Activated T-cell treated with anti-CD3 and anti-CD28 coated beads, Interleukin-2, amount 50 U/mL, for 48 hours (primary cell): ENCODE measurements at places on chromosomes 13 and 19.

DNA sequence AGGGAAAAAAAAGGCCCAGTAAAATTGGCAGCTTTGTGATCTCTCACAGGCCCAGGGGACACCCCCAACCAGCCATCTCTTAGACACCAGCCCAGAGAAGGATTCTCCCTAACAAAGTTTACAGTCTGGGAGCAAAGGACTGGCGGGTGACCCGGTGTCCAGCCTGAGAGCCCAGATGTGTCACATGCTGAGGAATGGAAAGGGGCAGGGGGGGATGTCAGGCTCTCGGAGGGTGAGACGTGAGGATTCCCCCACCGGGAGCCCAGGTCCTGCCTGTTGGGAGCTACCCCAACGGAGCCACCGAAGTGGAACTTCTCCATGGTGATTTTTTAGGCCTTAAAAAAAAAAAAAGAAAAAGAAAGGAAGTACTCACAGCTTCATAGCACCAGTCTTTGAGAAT, 4.8 kb upstream of the CTXN1 start:
- DNase-seq = no peak

DNA sequence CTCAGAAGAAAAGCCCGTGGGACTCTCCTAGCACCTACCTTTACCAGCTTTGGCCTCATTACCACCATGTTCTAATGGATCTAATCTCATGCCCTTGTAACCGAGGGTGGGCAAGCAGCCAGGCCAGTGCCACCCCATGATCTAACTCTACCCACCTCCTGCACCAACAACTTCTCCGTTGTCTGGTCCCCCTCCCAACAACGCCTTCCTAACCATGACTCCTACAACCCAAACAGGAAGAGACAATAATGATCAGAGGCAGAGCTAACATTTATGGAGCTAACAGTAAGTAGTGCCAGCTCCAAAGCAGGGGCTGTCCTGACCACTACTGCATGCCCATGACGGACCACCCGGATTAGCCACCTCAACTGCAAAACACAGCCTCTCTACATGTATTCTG, 3.5 kb downstream of the USP12 start:
- no peak for DNase-seq

DNA sequence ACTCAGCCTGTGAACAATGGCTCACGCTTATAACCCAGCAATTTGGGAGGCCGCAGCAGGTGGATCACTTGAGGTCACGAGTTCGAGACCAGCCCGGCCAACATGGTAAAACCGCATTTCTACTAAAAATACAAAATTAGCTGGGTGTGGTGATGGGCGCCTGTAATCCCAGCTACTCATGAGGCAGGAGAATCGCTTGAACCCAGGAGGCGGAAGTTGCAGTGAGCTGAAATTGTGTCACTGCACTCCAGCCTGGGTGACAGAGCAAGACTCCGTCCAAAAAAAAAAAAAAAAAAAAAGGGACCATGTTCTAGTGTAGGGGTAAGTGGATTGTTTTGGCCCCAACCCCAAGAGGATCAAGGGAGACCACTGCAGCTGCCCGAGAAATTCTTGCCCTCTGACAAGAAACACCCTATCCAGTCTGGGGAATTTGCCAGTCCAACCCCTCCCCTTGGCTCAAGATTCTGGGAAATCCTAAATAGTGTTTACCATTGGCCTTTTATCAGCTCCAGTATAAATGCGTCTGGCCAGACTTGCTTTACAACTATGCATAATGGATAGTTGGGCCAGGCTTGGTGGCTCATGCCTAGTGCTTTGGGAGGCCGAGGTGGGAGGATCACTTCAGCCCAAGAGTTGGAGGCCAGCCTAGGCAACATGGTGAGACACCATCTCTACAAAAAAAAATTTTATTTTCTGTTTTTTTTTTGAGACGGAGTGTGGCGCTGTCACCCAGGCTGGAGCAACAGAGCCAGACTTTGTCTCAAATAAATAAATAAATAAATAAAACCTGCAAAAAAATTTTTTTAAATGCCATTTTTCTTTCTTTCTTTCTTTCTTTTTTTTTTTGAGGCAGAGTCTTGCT, 5.1 kb upstream of the DHDH start:
- DNase-seq = no peak

DNA sequence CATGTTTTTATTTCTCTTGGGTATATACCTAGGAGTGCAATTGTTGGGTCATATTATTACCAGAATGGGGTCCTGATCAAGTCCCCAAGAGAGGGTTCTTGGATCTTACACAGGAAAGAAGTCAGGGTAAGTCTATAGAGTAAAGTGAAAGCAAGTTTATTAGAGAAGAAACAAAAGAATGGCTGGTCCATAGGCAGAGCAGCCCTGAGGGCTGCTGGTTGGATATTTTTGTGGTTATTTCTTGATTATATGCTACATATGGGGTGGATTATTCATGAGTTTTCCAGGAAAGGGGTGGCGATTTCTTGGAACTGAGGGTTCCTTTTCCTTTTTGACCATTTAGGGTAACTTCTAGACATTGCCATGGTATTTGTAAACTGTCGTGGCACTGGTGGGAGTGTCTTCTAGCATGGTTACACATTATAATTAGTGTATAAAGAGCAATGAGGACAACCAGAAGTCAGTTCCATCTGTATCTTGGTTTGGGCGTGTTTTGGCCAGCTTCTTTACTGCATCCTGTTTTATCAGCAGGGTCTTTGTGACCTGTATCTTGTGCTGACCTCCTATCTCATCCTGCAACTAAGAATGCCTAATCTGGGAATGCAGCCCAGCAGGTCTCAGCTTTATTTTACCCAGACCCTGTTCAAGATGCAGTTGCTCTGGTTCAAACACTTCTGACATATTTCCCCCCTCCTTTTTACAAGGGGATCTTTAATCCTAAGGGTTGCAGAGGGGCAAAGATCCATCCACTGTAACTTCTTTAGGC, 41.1 kb downstream of the CEACAM1 start:
- no peak for DNase-seq

GRCh38 chr19:30449078-30449590, 77.0 kb downstream of the ZNF536 start:
- DNase-seq = no peak

DNA sequence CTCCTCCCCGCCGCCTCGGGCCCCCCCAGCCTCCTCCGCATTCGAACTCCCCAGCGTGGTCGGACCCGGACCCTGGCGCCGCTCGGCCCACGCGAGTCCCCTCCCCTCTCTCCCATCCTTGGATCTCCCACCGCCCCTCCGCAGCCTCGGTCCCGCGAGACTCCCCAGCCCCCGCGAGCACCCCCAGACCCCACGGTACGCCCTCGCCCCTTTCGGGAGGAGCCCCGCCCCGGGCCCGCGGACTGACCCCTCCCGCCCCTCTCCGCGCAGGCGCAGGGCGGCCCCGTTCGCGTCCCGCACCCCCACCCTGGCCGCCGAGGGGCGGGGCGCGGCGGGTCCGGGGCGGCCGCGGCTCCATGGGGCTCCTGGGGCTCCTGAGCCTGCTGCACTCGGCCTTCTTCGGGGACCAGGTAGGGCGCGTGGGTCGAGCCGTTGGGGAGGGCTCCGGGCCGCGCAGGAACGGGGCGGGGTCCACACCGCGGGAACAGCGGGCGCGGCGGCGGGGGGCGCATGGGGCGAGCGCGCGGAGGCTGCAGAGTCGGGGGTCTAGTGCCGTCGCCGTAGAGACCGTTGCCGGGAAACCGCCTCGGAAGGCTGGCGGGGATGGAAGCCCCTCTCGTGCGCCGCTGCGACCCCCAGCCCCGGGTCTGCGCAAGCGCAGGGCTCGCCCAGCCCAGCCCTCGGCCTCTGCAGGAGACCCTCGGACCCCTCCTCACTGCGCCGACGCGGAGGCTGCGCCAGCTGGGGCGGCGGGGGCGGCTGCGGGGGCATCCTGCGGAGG, 3.8 kb upstream of the APC2 start:
- no peak for DNase-seq

GRCh38 chr19:43229315-43229714, 23.9 kb upstream of the PSG4 start:
- no peak for DNase-seq

GRCh38 chr13:103130146-103130545, 63.9 kb upstream of the SLC10A2 start:
- no peak for DNase-seq

DNA sequence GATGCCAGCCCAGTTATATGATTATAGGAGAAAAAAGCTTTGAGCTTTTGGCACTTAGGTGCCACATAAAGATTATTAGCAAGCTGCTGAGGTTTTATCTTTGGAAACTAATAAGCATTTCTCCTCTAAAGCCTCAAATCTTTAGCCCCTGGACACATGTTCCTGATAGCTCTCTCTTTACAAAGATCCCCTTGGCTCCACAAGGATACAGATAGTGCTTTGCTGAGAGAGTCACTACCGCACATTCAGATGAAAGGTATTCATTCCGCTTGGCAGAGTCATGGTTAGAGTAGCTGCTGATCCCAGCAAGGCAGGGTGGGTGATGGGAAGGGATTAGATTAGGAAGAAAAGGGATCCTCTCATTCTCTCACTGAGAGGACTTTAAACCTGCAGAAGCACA, 28.2 kb upstream of the PSG7 start:
- DNase-seq = no peak

- DNase-seq = no peak
Observed at GRCh38 chr19:37217480-37217774, 587 bp upstream of the ZNF383 start.

GRCh38 chr13:100301418-100301817, 212.5 kb downstream of the PCCA start:
- no peak for DNase-seq

DNA sequence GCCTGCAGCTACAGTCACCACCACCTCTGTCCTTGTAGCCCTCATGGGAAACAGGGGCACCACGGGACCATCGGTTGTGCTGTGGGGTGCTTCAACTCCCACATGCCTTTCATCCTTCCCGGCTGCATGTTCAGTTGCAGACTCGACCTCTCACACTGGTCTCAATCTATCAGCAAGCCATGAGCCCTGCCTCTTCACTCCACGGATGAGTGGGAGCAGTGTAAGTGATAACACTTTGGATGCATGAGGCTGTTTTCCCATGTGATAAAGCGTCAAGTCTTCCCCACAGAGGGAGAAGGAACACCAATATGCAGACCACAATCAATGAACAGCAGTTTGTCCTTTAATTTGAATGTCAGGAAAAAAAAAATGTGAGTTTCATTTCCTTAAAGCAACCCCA, 12.2 kb downstream of the SERP2 start:
- no peak for DNase-seq

DNA sequence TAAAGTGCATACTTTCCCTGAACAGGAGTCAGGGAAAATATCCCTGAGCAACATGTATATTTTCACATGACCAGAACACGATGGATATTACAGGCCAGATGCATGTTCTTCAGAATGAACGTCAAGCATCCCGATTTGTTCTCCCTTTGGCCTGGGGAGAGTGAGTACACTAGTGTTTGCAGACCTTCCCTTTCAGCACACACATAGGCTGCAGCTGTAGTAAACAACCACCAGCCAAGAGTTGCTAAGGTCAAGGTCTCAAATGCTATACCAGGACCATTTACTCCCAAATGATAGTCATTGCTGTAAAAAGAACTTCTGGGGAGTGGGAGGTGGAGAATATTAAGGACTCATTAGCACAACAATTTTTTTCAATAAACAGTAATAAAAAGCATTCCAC, 3.0 kb downstream of the KLF12 start:
- no peak for DNase-seq

DNA sequence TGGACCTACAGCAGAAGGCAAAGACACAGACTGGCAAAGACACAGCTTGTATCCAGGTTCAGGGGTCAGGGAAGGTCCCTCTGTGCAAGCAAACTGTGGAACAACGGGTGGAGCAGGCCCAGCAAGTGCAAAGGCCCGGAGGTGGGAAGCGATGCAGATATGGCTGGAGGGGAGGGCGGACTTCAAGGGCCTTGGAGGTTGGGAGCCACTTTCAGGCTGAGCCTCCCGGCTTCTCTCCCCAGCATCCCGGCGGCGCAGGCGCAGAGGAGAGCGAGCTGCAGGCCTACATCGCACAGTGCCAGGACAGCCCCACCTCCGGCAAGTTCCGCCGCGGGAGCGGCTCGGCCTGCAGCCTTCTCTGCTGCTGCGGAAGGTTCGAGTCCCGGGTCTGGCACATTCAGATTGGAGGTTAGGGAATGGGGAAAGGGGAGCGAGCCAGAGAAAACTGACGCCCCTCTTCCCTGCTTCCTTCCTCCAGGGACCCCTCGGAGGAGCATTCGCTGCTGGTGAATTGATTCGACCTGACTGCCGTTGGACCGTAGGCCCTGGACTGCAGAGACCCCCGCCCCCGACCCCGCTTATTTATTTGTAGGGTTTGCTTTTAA, 2.1 kb upstream of the PNPLA6 start:
- no peak for DNase-seq

DNA sequence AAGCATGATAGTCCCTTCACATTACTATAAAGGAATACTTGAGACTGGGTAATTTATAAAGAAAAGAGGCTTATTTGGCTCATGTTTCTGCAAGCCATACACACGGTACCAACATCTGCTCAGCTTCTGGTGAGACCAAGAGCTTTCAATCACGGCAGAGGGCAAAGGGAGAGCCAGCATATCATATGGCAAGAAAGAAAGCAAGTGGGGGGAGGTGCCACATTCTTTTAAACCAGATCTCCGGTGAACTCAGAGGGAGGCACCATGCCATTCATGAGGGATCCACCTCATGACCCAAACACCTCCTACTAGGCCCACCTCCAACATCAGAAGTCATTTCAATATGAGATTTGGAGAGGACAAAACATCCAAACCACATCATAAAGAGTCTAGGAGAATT, 20.3 kb downstream of the XPO4 start:
- no peak for DNase-seq

GRCh38 chr19:3618144-3618810, 8.3 kb downstream of the CACTIN start:
- DNase-seq = peak; percentile 78

GRCh38 chr19:46351241-46352041, 4.6 kb downstream of the PPP5C start:
- peak; percentile 50 for DNase-seq

- no peak for DNase-seq
Observed at GRCh38 chr19:4061178-4061682, 5.5 kb downstream of the ZBTB7A start.

- no peak for DNase-seq
Observed at GRCh38 chr13:77423296-77423695, 96.4 kb upstream of the MYCBP2 start.

DNA sequence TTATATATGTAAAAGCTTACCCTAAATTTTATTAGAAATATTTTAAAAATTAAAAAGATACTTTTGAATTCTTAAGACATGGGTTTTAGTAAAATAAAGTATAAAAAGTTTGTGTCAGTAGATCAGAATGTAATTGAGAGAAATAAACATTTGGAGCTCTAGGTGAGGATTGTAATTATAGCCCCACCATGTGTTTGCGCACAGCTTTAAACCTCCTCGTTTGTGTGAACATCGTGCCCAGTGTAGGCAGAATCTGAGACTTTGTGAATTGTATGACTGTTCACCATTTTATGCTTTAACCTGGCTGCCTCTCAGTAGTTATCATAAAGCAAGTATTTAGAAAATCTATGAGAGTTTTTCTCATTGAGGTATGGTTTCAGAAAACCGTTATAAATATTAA, 29.1 kb downstream of the CUL4A start:
- DNase-seq = no peak

- DNase-seq = no peak
Observed at GRCh38 chr13:40874138-40874779, 84.8 kb downstream of the SLC25A15 start.
